ENCODE measurements at places on chromosomes 6 and 20.

- H3K36me3 ChIP-seq, result no peaks in the 10 kb centered on the region
- peaks cover 52% of the 10 kb centered on the region for H3K4me1 ChIP-seq
- no peak overlapping the region for H3K27ac ChIP-seq
These were observed 1.4 kb upstream of the NRN1 start for GRCh38 chr6:6008089-6008647.

DNA sequence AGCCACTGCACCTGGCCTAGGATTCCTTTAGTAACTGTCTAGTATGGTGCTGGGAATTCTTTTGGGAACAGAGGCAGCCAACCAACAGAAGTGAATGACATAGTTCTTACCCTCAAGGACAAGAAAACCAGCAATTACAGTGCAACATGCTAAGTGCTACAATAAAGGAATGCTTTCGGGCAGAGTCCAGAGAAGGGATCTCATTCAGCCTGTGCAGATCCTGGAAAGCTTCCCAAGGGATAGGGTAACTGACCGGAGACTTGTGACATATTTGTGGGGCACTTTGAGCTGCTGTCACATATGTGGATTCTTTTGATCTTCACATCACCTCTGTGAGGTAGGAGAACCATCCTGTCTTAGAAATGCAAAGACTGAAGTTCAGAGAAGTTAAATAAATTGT, 46.8 kb downstream of the C6orf15 start:
- peaks cover 2% of the 10 kb centered on the region for H3K4me1 ChIP-seq
- no peak for DNase-seq
- H3K27ac ChIP-seq, result no peak overlapping the region
- H3K36me3 ChIP-seq, result no peaks in the 10 kb centered on the region
- H3K27me3 ChIP-seq, result peaks cover 4% of the 10 kb centered on the region

GRCh38 chr6:156779206-156780094, 2.3 kb downstream of the ARID1B start:
- peak; percentile 51 for DNase-seq
- H3K4me1 ChIP-seq, result peaks cover 9% of the 10 kb centered on the region
- no peaks in the 10 kb centered on the region for H3K36me3 ChIP-seq
- peak overlapping the region; percentile 73 for H3K4me3 ChIP-seq

DNA sequence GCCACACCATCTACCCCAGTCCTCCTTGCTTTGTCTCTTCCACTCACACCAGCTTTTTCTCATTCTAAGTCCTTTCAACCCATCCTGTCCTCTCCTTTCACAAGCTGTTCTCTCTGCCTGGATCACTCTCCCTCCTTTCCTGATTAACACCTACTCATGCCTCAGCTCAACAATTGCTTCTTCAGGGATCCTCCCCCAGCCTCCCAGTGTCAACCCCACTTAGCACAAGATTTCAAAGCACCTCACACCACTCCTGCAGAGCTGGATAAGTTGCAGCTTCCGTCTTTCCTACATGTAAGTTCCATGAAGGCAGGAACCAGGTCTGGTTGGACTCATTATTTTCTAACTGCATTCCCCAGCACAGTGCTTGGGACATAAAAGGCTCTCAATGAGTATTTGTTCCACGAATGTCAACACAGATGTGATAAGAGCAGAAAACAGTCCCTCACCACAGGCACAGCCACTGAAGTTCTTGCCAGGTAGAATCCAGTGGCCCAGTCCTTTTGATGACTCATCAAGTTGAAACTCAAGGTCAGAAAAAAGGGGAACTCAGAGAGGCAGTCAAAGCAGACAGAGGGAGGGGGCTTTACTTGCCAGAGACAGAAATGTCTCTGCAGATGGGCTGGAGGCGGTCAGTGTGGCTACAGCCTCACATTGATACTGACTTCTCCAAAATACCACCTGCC, 193.4 kb upstream of the PRDM1 start:
- no peaks in the 10 kb centered on the region for H3K27me3 ChIP-seq
- no peaks in the 10 kb centered on the region for H3K36me3 ChIP-seq
- H3K4me3 ChIP-seq, result no peak overlapping the region
- H3K27ac ChIP-seq, result no peak overlapping the region
